ENCODE measurements at places on chromosomes 2 and 18.

DNA sequence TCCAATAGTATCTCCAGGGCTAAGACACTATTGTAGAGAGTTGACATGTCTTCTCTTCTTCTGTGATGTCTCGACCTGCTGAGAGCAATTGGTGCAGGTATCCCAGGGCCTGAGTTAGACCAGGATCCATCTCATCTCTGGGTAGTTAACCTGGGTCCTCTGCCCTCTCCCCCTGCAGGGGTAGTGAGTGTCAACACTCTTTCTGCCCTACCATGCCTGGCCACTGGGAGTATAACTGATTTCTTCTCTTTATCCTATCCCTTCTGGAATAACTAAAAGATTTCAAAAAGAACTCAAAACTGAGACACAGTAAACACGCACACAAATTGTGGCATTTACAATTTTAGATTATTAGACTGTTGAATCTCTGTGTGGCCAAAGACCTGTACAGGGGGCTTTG, 20.8 kb upstream of the SIX3 start:
- DNase-seq, result no peak

GRCh38 chr18:63986885-63987284, 17.0 kb downstream of the SERPINB8 start:
- no peak for DNase-seq

GRCh38 chr2:65937379-65938160, 497.4 kb upstream of the MEIS1 start:
- DNase-seq, result no peak

DNA sequence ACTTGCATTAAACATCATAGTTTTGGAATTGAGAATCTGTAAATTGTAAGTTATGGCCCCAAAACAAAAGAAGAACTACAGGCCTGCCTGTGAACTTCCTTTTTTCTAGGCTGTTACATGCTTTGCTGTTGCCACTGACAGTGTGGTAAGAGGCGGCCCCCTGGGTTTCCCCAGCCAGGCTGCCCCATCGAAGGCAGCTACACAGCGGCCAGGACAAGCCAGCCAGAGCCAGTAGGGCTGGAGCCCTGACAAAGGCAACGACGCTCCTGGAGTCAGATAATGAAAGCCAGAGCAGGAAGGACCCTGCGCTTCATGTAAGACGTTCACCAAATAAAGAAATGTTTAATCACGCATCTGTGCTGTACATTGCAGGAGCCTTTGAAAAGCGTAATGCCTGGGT, 55.0 kb downstream of the ANKRD44 start:
- DNase-seq, result peak; percentile 77

DNA sequence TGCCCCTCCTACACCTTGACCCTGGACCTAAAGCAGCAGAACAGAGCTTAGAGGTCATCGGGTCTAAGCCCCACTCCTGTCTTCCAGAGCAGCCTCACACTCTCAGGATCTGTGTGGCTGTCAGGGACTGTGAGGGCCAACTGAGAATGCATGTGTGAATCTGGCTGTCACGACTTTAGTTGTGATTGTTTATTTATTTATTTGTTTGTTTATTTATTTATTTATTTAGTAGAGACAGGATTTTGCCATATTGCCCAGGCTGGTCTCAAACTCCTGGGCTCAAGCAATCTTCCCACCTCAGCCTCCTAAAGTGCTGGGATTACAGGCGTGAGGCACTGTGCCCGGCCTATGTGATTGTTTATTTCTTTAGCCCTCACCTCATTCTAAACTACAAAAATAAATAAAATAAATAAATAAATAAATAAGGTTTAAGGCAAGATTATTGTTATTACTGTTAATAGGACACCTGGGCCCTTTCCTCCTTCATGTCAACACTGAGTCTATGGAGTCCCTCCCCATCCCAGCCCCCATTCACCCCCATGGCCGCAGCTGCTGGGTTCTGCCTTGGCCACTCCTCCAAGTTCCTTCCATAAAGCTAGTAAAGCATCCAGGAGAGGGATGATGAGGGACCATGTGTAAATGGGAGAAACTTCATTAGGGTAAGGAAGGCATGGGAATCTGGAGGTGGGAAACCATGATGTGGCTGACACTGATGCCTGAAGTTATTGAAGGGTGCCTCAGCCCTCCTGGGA, 39.9 kb upstream of the EDAR start:
- no peak for DNase-seq

DNA sequence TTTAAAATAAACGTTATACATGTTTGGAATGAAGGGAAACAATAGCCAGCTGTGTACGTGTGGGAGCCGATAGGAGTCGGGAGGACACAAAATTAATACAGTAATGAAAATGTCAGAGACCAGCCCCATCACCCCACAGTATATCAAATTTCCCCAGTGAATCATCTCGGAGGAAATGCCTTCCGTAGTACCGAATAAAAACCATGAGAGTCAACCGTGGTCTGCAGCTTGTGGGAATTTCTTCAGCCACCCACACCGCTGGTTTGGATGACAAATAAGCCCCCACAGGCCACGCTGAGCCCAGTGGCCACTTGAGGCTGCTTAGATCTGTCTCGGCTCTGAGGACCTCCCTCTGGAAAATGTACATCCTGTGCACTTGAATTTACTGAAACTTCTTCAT, 133.7 kb downstream of the COL6A3 start:
- no peak for DNase-seq

- DNase-seq, result peak; percentile 6
These were observed 202.5 kb downstream of the LRRTM1 start for GRCh38 chr2:80102026-80102425.

- no peak for DNase-seq
These were observed 4.2 kb downstream of the SP9 start for GRCh38 chr2:174338671-174339560.

GRCh38 chr2:58428096-58429013, 187.2 kb upstream of the FANCL start:
- DNase-seq, result peak; percentile 58

DNA sequence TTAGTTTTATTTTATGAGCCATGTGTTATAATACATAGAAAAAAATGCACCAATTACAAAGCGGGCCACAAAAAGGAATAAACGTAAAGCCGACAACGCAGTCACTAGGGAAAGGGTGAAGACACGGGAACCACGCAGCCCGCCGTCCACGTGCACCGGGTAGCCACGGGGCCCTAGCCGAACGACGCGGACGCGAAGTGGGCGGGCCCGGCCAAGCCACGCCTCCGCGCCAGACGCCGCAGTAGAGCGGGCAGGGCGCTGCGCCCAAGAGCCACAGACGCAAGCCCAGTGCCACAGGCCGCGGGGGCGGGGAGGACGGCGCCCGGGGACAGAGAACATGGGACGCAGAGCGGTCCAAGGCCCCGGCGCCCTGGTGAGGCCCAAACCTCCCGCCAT, at the start of gene DUSP28:
Gene DUSP28 (plus strand): TSS at position 274 of the 396 bp plus-strand sequence. CDS start 328 bp downstream, outside the sequence.
- peak; percentile 84 for DNase-seq

- no peak for DNase-seq
These were observed 152.4 kb upstream of the KCTD1 start for GRCh38 chr18:26700728-26701127.

- DNase-seq, result no peak
These were observed 406.8 kb downstream of the THSD7B start for GRCh38 chr2:137172162-137172561.

DNA sequence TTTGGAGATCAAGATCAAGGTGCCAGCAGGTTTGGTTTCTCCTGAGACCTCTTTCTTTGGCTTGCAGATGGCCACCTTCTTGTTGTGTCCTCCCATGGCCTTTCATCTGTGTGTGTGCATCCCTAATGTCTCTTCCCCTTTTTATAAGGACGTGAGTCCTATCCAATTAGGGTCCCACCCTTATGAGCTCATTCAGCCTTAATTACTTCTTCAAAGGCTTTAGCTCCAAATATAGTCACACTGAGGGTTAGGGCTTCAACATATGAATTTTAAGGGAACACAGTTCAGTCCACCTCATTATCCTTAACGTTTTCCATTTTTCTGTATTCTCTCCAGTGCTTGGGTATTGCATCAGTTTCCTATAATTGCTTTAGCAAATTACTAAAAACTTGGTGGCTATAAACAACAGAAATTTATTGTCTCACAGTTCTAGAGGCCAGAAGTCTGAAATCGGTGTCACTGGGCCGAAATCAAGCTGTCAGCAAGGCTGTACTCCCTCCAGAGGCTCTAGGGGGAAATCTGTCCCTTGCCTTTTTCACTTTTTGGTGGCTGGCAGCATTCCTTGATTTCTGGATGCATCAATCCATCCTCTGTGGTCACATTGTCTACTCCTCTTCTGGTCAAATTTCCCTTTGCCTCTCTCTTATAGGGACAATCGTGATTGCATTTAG, 34.1 kb downstream of the CDC42EP3 start:
- no peak for DNase-seq

DNA sequence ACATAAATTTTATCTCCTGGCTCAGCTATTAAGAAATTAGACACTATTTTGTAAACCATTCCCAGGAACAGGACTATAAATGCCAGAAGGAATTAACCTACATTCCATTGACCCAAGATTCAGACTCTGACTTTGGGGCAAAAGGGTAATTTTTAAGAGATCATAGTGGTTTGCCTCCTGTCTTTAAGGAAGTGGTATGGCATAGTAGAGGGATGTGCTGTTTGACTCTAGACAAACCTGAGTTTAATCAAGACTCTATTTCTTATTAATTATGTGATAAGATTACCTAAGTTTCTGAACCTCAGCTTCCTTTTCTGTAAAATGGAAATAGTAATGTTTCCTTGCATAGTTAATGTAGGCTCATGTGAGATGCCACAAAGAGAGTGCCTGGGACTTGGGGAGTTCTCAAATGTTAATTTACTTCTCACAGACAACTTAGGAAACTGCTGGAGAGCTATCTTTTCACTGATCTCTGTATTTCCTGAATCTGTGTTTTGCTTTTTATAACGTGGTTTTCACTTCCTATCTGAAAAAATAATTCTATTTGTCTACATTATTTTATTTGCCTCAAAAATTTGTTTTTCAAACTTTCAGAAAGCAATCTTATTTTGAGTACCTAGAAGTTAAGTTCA, 11.9 kb upstream of the SLC40A1 start:
- no peak for DNase-seq

DNA sequence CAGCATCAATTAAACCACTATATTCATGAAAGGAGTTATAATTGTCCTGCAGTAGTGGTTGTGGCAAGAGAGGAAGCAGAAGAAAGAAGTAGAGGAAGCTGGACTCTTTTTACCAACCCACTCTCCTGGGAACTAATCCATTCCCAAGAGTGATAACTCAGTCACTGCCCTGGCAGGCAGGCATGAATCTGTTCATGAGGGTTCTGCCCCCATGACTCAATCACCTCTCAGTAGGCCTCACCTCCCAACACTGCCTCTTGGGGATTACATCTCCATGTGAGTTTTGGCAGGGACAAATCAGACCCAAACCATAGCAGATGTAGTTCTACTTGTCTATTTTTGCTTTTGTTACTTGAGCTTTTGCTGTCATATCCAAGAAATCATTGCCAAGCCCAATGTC, 232.7 kb upstream of the MAP2 start:
- no peak for DNase-seq

DNA sequence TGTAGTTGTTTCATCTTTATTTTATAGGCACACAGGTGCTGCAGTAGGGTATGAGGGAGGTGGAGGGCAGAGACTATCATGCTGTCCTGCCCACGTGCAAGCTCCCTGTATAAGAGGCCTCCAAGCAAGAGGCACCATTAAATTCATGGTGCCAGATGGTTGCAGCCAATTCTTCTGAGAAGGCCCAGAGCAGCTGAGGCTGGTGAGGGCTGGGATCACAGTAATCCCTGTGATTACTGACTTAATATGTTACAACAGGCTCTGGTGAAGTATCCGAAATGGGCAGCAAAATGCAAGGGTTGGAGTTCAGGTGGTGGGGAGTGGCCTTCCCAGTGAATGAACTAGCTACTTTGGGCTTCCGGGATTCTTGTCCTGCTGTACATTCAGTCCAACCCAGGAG, 191.9 kb upstream of the SMAD2 start:
- DNase-seq, result no peak

GRCh38 chr18:10113121-10114022, 199.6 kb downstream of the VAPA start:
- no peak for DNase-seq

GRCh38 chr2:173307293-173307692, 47.4 kb upstream of the CDCA7 start:
- peak; percentile 20 for DNase-seq

DNA sequence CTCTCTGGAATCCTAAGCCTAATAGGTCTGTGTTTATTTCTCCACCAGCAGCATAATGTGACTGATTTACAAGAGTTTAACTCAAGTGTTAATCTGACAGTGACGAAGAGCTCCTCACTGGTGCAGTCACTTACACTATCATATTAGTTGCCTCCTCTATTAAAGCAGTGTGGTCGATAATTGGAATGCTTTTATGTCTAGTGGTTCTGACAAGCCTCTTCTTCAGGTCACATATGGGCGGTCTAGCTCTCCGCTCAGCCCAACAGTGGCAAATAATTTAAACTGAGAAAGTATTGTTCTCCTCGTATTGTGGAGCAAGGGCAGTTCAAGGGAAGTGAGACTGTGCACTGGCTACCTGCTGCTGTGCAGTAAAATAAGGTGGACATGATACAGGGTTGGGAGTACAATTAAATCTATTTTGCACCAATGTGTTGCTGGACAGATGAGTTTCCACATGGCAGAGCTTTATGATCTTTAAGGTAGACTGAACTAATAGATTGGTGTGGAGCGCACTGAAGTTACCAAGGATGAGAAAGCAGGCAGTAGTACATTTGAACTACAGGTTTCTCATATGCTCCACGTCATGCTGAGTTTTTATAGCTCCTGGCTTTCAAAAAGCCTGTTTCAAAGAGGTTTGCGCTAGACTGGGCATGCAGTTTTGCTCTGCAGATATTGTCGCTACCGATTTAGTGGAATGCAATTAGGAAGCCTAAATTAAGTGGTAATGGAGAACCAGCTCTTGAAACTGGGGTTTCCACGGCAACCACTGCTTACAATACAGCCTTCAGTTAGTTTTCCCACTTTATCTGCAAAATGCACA, 151.7 kb upstream of the POU3F3 start:
- peak; percentile 51 for DNase-seq

DNA sequence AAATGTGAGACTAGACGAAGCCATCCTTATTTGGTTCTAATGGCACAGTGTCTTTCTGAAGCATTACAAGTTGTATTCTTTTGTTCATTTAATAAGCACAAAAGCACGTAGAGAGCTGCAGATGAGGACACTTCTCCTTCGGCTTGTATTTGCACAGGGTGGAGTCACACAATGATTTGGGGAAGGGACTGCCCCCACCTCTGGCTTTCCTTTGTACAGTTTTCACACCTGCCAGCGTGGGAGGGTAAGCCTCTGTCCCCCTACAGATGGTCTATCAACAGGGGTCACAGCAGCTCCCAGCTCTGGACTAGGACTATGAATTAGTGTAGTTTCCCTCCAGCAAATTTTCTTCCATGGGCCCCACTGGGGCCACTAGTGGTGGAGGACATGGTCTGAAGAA, 108.2 kb upstream of the KLHL14 start:
- no peak for DNase-seq

GRCh38 chr18:31050635-31051034, 8.1 kb upstream of the DSC3 start:
- no peak for DNase-seq

DNA sequence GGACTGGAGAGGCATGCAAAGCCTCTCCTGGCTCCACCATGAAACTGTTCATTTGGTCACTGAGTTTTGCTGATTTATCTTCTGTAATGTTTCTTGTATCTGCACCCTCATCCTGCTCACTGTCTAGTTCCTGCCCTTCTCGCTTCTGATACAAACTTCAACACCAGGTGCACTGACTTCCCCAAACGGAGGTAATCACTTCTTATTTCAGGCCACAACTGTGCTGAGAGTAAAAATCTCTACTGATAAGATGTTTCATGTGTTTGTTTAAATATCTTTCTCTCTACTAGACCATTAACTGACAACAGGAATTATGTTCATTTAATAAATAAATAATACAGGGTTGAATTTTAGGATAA, 10.9 kb upstream of the NT5C1B start:
- no peak for DNase-seq

GRCh38 chr2:205002390-205002789, 457.1 kb downstream of the PARD3B start:
- DNase-seq, result no peak

GRCh38 chr2:133365117-133365516, 203.1 kb downstream of the NCKAP5 start:
- DNase-seq, result no peak
